ENCODE measurements at places on chromosomes 12 and 14.

DNA sequence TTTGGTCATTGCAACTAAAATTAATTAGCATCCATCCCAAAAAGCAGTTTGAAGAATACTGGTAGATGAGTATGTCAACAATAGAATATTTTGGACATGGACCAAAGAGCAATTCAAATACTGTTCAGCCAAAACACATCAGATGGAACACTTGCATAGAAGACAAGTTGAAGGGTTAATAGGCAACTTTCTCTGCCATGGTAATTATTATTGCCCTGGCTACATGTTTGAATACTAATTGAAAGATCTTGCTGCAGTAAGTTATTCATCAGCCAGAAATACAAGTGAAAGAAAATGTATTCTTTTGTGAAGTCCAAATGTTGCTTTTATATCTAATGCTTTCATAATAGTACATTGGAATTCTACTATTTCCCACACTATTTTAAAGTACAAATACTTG is 10.1 kb downstream of the ANO6 start:
- DNase-seq: no peak

DNA sequence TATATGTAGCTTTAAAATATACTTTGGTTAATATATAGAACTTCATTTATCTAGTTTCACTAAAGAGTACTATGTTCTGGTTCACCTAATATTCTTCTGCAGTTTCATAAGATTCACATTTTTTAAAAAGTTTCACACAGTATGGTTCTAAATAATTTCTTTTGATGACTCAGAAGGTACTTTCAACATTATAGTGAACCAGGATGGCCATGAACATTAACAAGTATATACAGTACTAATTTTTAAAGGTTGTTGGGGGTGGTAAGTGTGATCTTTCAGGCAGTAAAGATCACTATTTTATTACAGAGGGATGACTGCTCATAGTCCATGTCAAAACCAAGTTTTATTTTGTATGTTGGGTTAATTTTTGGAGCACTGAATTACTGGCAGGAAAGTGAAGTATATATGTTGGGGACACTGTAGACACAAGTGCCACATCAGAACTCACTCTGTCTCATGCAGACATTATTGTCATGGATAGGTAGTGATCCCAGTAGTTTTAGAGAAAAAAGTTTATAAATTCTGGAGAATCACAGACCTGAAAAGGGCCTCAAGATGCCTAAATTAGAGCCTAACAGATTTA is 60.0 kb downstream of the DCAF5 start:
- DNase-seq: no peak

GRCh38 chr12:68176257-68176656 is 16.7 kb upstream of the IFNG start:
- DNase-seq: no peak

DNA sequence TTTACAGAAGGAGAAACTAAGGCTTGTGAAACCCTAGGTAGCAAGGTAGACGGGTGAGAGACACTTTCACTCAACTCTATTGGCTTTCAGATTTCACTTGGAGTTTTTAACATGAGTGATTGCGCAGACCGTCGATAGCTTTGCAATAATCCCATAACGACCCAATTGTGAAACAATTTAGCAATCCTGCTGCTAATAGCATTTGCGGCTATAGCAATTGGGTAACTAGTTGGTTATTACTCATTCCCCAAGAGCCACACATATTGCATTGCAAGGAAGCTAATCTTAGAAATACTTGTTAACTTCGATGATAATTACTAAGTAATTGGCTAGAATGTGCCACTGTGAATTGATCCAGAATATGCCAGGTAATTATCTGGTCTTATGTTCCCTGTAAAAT is 159.9 kb upstream of the NOS1 start:
- no peak for DNase-seq

GRCh38 chr14:70804556-70805162 is 4.7 kb downstream of the MAP3K9 start:
- no peak for DNase-seq

All from astrocyte of the cerebellum (primary cell).